ENCODE measurements at places on chromosomes 5 and 9.

- DNase-seq: no peak
These were observed 48.4 kb downstream of the DMRT2 start for GRCh38 chr9:1098551-1098950.

- DNase-seq: no peak
These were observed 26.4 kb downstream of the SLC31A2 start for GRCh38 chr9:113177251-113177650.

DNA sequence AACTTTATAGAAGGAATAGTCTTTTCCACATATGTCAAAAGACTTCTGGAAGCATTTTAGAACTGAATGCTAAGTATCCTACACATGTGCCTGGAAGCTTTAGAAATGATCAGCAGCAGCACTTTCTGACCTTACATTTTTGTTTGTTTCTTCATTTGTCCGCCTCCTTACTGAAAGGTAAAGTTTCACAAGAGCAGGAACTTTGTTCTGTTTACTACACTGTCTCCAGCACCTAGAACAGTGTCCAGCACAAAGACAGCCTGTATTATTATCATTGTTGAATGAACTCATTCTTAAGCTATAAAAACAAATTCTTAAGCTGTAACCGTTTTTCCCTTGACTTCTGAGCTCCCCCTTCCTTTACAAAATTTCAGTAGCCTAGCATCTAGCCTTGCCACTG is 14.8 kb downstream of the PIP5K1B start:
- no peak for DNase-seq

GRCh38 chr5:178201927-178202235 is 2.5 kb upstream of the HNRNPAB start:
- DNase-seq: no peak

DNA sequence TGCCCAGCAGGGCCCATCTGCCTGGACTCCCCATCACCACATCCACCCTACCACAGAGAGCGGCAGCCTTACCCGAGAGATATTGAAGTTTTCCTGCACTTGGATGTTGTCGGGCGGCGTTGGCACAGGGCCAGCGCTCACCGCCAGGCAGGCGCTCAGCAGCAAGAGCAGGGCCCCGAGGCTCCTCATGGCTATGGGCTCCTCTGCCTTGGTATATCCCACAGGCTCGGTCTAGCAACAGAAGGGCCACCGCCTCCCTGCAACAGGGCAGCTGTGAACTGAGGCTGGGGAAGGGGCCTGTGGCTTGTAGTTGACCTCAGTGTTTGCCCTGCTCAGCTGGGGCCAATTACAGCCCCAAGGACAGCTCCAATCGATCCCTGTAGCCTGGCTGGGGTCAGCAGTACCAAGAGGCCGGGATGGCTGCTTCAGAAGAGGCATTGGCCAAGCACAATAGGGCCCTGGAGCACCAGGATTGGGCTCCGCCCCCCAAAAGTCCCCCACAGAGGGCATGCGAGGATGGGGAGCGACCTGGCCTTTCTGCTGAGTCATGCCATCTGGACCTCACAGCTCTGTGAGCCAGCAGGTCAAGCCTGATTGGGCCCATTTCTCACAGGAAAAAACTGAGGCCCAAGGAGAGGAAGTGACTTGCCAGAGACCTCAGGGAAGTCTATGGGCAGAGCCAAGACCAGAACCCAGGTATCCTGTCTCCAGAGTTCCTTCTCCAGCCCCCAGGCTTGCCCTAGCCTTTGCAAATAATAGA is at the start of gene AMBP:
TSS of gene AMBP (minus strand) at position 280 of the 760 bp plus-strand sequence. CDS start at position 189, 91 bp downstream.
- no peak for DNase-seq

GRCh38 chr5:96566833-96567587 is 95.2 kb upstream of the CAST start:
- no peak for DNase-seq

GRCh38 chr9:91966503-91966902 is 16.5 kb upstream of the ROR2 start:
- DNase-seq: no peak

- no peak for DNase-seq
These were observed 133.0 kb downstream of the DOCK2 start for GRCh38 chr5:169770109-169770508.

DNA sequence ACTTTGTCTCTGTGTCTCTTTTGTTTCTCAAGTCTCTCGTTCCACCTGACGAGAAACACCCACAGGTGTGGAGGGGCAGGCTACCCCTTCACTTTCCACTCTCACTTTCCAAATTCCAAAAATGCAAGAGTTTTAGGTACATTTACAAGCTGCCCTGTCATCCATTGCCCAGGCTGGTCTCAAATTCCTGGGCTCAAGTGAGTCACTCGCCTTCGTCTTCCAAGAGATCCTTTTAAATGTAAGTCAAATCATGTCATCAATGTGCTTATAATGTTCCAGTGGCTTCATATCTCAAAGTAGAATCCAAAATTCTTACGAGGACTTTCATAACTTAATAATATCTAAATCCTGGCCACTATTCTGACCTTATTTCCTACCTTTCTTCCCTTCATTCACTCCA is 20.4 kb upstream of the UGCG start:
- DNase-seq: no peak

- DNase-seq: no peak
These were observed 20.4 kb downstream of the UHRF2 start for GRCh38 chr9:6433410-6433809.
